Transverse colon (tissue), 4 donors: ENCODE measurements at places on chromosomes 16 and 17.

- DNase-seq: no peak
These were observed 5.2 kb downstream of the ALOX12B start for GRCh38 chr17:8082292-8082691.

- DNase-seq: no peak
These were observed 20.5 kb downstream of the CLEC16A start for GRCh38 chr16:10964891-10965326.

DNA sequence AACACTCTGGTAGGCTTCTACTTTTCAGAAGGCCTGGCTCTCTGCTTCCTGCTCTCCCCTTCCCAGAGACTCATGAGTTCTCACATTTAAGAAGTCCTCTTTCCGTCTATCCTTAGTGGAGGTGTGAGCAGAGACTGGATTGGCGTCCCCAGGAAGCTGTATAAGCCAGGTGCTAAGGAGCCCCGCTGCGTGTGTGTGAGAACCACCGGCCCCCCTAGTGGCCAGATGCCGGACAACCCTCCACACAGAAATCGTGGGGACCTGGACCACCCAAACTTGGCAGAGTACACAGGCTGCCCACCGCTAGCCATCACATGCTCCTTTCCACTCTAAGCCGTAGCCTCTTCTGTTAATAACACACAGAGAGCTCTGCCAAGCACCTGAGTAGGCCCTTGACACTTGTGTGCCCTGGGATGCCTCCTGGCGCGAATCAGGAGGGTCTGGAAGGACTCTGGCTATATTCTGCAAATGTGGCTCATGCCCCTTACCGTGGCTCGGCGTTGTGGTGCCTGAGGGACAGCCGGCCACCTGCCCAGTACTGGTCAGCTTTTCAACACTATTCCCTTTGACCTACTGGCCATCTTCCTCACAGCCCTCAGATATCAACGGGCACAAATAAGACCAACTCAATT, 13.9 kb downstream of the CYB5D2 start:
- no peak for DNase-seq

DNA sequence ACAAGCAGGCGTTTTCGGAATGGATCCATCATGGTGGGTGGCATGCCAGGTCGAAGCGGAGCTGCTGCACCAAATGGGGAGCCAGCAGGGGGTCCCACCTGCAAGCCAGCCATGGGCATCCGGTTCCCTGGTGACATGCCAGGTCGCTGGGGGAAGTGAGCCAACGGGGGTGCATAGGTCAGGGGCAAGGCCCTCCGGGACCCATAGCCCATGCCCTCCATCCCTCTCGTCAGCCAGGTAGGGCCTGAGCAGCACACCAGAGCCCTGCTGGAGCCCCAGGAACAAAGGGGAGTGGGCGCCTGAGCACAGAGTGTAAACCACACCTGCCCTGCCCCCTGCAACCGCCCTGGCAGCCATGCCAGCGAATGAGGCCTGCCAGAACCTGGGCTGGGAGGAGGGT, 5.0 kb downstream of the SMARCD2 start:
- DNase-seq: no peak

GRCh38 chr16:11417487-11417886, 72.2 kb downstream of the RMI2 start:
- no peak for DNase-seq

DNA sequence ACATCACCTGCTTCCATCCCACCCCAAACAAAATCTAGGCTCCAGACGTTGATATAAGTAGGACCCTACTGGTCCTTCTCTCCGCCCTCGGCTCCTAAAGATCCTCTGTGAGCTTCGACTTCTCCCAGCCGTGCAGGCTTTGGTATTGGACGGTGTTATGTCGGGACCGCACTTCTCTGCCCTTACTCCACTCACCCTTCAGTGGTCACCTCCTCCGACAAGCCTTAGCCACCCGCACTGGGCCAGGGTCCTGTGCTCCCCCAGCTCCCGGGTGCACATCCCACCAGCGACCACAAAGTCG, 1.6 kb downstream of the PSMB10 start:
- DNase-seq: no peak

- peak; percentile 41 for DNase-seq
These were observed 21.5 kb upstream of the PECAM1 start for GRCh38 chr17:64411999-64412771.

GRCh38 chr17:2090210-2090641, 35.3 kb downstream of the HIC1 start:
- no peak for DNase-seq

DNA sequence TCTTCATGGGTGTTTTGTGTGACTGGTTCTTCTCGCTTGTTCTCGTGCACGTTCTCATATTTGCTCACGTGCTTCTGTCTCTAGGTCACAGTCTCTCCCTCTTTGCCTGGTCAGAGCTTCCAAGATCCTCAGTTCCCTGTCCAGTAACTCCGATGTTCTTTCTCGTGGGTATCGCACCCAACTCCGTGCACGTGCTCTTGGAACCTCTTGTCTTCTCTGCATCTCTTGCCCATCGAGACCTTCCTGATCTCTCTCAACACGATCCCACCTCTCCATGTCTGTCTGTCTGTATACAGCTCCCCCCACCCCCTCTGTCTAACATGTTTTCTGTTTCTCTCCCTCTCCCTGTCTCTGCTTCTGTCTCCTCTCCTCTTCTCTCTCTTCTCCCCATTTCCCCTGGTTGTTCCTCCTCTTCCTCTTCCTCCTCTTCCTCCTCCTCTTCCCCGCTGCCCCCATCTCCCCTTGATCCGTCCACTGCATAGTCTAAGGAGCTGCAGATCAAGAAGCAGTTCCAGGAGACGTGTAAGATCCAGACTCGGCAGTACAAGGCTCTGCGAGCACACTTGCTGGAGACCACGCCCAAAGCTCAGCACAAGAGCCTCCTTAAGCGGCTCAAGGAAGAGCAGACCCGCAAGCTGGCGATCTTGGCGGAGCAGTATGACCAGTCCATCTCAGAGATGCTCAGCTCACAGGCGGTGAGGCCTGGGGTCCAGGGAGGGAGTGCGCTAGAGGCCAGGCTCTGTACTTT, 6.1 kb downstream of the HIRIP3 start:
- peak; percentile 39 for DNase-seq
